CD4-positive, alpha-beta T cell treated with Interleukin-6 for 4 hours (primary cell): ENCODE measurements at places on chromosomes 4 and X.

GRCh38 chr4:159240687-159241086 lies 137.8 kb downstream of the RAPGEF2 start:
- no peak for DNase-seq

DNA sequence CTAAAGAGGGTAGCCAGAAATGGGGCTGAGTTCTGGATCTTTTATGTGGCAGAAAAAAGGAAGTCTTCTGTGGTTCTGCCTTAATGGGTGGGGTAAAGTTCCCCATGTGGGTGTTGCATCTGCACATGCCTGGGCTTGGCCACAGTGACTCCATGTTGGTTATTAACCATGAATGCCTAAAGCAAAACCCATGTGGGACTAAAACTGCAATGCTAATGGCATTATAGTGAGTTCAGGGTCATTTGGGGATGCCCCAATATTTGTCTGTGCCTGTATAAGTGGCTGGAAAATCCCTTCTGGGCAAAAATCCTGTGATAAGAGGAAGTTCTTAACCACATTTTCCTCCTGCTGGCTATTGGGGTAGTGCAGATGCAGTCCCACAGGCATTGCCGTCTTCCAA lies 857.4 kb downstream of the FAT4 start:
- no peak for DNase-seq

GRCh38 chr4:166073783-166074182 lies 200.7 kb downstream of the TLL1 start:
- no peak for DNase-seq

DNA sequence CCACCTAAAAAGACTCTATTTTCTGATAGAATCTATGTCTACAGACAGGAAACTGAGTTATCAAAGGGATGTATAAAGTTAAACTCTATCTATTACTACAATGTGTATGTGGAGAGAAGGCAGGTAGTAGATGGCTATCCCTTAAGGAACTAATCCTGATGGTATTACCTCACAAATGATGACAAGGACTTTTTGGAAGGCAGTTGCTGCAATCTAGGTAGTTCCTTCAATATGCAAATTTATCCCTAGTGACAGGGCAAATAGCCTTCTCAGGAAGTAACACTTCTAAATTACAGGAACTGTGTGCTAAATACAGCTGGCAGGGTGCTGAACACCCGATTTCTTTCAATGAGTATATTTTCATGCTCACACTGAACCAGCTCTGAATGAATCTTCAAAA lies 177.4 kb downstream of the COL25A1 start:
- no peak for DNase-seq

DNA sequence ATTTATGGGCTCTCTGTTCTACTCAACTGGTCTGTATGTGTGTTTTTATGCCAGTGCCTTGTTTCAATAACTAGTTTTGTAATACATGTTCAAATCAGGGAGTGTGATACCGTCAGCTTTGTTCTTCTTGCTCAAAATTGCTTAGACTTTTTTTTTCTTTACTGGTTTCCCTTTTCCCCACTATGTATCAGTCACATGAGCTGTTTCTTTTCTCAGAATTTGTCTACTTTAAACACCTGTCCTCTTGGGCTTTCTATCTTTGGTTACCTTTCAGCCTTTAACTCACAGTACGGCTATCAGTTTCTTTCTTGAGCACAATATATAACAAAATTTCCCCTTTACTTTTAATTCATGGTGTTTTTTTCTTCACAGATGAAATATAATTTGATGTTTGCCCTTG lies 5.4 kb upstream of the GLRA3 start:
- no peak for DNase-seq

GRCh38 chrX:120136840-120137239 lies 21.1 kb upstream of the RHOXF1 start:
- no peak for DNase-seq

DNA sequence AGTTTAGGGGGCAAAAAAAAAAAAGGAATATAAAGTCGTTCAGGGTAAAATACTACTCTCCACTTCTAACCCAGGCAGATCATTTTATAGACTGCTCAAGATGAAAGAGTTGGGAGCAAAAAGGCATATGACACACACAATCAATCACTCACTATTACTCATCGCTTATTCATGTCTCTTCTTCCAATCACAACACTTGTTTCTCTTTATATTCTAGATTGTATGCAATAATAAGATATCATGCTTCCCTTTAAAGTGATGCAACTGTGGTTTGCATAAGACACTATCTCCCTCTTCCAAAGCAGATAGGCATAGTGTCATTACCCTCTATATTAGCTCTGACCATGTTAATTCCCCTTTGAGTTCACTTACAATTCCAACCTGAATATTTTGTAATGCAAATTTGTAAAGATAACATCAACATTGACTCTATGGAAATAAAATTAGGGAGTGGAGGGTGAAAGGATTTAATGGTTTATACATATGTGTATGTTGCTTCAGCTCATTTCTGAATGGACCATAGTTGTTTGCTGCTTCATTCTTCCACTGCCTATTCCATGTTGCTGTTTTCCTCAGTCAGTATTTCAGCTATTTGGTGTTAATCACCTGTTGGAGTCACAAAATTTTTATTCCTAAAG lies 154.9 kb upstream of the EPHA5 start:
- no peak for DNase-seq

DNA sequence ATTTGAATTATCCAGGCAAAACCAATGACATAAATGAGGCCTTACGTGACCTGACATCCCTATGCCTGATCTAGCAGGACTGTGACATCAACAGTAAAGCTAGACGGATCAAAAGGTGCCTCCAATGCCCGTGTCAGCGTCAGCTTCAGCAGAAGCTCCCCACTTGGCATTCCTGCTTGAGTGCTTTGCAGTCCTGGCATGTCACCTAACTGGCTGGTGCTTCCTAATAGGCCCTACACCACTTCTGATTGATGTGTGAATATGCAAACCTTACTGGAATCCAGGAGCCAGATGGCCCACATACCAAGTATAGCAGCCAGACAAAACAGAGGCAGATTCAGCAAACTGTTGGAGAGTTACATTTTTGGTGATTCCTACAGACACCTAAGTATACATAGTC lies 224.2 kb downstream of the DMD start:
- DNase-seq, result no peak

DNA sequence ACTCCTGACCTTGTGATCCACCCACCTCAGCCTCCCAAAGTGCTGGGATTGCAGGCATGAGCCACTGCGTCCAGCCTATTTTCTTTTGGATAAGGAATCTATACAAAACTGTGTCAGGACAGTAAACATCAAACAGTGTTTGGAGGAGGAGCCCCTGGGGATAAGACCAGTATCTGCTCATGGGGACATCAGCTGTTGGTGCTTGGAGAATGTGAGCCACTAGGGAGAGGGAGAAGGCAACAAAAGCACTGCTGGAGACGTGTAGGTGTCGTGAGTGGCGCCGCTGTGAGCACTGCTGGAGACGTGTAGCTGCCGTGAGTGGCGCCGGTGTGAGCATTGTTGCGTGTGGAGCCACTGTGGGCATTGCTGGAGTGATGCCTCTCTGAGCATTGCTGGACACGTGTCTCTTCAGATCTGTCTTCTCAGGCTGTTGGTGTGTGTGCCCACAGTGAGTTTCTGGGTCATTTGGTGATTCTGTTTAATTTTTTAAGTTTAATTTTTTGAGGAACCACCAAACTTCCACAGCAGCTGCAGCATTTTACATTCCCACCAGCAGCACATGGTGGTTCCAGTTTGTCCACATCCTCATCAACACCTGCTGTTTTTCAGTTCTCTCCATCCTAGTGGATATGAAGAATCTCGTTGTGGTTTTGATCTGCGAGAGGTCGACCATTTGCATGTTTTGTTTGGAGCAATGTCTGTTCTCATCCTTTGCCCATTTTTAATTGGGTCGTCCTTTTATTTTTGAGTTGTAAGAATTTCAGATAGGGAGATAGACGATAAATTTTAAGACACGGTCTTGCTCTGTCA lies 19.0 kb downstream of the DGKQ start:
- DNase-seq, result no peak

DNA sequence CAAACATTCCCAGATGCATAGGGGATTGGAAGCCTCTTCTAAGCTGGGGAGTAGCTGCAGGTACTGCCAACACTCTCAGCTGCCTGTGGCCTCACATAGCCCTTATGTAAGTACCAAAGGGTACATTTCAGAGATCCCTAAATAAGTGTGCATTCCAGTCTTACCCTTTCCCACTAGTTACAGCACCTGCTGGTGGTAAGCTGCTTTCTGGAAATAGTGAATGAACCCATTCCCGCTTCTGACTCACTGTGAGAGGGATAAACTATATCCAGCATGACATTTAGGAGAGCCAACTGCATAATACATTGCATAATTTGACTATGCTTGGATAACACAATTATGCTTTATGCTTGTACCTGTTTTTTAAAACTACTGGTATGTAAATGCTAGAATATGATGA lies 149.0 kb downstream of the FAM13A start:
- no peak for DNase-seq

- DNase-seq, result no peak
Measured at GRCh38 chr4:182564724-182565369, 321.6 kb downstream of the TENM3 start.

DNA sequence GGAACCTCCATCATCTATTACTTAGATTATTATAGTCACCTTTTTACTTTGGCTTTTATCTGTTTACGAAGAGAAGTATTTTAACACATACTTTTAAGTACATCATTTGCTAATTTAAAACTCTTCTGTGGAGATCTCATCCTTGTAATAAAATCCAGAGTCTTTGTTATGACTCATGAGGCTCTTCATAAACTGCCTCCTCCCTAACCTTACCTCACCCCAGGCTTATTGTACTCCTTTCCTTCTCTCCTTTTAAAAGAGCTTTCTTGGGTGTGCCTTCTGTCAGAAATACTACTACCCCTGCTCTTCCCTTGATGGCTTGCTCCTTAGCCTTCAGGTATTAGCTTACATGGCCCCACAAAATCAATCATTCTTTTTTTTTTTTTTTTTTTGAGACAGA lies 6.6 kb downstream of the ARL9 start:
- no peak for DNase-seq

DNA sequence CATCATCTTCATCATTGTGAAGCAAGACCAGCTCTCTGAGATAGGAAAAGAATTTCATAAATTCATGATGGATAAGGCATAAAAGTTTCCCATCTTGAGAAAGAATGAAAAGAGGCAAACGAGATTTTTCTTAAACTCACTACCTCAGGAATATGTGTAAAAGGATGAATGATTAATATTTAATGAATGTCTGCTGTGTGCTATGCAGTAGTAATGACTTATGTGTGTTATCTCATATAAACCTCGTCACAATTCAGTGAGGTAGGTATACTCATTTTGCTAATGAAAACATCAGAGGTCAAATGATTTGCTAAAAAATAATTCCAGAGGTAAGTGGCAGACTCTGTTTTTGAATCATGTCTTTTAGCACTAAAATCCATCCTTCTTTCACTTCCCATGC lies 42.6 kb upstream of the GYPA start:
- no peak for DNase-seq

GRCh38 chrX:10054396-10054795 lies 87.2 kb downstream of the CLDN34 start:
- DNase-seq, result no peak

DNA sequence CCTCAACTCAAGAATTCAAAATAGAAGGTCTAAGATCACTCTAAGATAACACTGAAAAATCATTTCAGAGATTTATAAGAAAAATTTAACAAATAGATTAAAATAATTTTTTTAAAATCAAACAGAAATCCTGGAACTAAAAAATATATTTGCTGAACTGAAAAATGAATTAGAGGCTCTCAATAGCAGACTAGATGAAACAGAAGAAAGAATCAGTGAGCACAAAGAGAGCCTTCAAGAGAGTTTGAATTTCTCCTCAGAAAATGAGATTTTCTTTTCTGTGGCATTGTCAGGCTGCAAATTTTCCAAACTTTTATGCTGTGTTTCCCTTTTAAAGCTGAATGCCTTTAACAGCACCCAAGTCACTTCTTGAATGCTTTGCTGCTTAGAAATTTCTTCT lies 335.0 kb upstream of the SLC7A11 start:
- no peak for DNase-seq

DNA sequence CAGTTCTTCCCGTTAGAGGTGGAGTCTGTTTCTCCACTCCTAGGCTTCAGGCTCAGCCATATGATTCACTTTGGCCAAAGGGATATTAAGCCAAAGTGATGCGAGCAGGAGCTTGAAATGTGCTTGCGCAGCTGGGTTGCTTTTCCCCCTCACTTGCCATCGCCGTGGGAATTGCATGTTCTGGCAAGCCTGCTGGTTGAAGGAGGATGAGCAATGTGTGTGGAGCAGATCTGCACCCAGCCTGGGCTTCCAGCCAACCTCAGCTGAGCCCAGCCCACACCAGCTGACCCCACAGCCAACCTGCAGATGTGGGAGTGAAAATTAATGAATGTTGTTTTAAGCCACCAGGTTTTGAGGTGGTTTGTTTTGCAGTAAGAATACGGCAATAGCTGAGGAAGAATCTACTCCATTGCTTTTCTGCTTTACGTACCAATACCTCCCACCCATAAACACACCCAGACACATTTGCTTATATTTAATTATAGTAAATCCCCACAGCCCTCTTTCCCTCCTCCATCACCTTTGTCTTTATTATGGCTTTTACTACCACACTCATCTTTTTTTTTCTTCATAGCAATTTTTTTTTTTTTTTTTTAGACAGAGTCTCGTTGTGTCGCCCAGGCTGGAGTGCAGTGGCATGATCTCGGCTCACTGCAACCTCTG lies 132.8 kb upstream of the FUNDC1 start:
- DNase-seq, result no peak

- no peak for DNase-seq
Measured at GRCh38 chr4:145722561-145722960, 42.6 kb downstream of the C4orf51 start.

DNA sequence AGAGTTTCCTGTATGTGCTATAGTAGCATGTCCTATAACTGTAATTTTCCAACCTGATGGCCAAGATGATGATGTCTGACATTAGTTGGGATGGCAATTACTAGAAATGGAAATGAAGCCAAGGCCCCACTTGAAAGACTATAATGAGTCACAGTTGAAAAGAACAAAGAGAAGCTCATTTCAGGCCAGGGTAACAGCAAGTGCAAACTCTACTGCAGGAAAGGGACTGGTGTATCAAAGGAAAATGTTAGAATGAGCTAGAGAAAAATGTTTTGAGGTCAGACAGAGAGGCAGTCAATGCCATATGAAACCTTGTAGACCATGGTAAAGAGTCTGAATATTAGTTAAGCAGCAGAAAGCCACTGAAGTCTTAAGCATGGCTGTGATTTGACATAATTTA lies 146.2 kb upstream of the SH3RF1 start:
- no peak for DNase-seq

DNA sequence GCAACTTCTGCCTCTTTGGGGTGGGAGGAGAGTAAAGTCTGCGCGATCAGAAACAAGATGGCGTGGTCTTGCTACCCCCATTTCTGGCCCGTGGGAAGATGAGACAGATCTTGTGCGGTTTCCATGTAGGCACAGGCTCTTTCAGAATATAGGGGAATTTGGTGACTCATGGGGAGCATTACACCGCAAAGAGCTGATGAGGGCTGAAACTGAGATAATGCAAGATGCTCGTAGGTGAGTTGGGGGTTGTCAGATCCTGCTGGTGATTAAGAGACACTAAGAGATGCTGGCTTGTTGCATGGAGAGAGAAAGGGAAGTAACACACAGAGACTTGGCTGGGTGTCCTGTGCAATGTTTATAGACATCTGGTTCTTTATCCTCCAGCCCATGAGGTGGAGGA lies 1.5 kb downstream of the EVC start:
- DNase-seq, result no peak

GRCh38 chr4:105894660-105895582 lies at the start of gene NPNT:
TSS of gene NPNT (plus strand) at chr4:105895471. CDS start at chr4:105895653, 182 bp downstream.
- DNase-seq, result no peak
